ENCODE measurements at places on chromosomes 5 and 9.

- H3K4me3 ChIP-seq = no peak overlapping the region
- DNase-seq = no peak
- H3K4me1 ChIP-seq = no peaks in the 10 kb centered on the region
Measured at GRCh38 chr9:135209852-135210251, 122.4 kb downstream of the OLFM1 start.

DNA sequence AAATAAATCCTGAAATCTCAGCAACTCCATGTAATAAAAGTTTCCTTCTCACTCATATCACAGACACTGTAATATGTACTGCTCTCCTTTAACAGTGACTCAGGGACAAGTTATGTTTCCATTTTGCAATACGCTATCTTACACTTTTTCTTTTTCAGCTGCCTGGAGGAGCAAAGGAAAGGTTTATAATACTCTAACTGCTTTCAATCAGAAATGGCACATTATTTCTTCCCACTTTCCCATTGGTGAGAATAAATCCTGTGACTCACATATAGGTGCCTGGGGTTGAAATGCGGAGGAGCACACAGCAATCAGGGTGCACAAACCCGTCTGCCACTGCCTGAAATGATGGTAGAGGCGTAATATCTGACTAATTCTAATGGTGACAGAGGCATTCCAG, 186.6 kb downstream of the HINT1 start:
- H3K4me1 ChIP-seq = no peaks in the 10 kb centered on the region
- no peaks in the 10 kb centered on the region for H3K36me3 ChIP-seq
- H3K27ac ChIP-seq = no peak overlapping the region
- H3K27me3 ChIP-seq = no peaks in the 10 kb centered on the region
- DNase-seq = peak; percentile 34

DNA sequence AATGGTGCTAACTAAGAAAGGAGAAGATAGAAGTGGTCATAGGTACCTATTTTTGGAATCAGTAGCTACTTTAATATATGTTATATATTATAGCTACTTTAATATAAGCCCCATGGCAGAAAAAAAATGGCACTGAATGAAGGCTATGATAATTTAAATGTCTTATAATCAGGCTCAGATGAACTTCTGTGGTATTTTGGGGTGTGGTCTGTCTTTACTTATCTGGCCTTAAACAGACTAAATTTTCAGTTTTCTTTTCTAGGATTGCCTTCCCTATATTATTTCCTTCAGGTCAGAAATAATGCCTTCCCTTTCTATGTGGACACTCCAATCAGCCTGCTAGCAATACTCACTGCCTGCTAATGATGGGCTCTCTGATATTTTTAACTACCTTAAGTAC, 292.3 kb downstream of the SLF1 start:
- no peaks in the 10 kb centered on the region for H3K36me3 ChIP-seq
- H3K4me1 ChIP-seq = no peaks in the 10 kb centered on the region
- no peak for DNase-seq
- H3K27me3 ChIP-seq = no peaks in the 10 kb centered on the region
- H3K4me3 ChIP-seq = no peak overlapping the region
- H3K27ac ChIP-seq = no peak overlapping the region

DNA sequence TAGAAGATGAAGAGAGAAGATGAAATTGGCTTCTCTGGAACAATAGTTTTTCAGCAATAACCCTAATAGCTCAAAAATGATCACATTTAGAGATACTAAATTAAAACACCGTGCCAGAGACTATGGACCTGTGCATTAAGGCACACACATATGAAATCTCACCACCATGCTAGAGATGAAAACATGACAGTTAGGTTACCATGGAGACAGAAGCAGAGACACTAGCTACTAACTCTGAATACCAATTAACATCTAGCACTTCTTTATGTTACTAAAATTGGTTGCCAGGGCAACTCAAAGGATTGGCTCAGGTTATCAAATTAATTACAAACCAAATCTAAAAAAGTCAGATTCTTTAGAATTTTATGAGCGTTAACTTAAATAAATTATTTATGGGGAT, 337.7 kb downstream of the PLK2 start:
- H3K27me3 ChIP-seq = no peaks in the 10 kb centered on the region
- H3K27ac ChIP-seq = no peak overlapping the region
- no peaks in the 10 kb centered on the region for H3K36me3 ChIP-seq
- no peak overlapping the region for H3K4me3 ChIP-seq

DNA sequence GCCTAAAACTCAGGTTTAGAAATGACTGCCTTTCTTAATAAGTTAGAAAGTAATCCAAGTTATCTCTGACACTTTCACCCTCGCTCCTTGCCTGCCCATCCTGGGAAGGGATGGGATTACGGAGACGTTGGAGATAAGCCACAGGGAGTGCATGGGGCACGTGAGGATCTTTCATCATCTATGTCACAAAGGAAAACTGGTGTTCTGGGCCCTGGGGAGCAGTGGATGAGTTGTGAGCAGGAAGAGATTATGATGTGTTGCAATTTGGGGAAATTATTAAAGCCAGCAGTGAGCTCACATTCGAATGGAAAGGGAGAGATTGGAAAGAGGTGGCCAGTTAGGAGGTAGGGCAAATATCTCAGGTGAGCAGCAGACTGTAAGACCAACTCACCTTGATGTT, 12.8 kb downstream of the AFAP1L1 start:
- DNase-seq = peak; percentile 89
- no peaks in the 10 kb centered on the region for H3K4me1 ChIP-seq
- H3K27ac ChIP-seq = no peak overlapping the region
- H3K27me3 ChIP-seq = peaks cover 6% of the 10 kb centered on the region
- no peak overlapping the region for H3K4me3 ChIP-seq

DNA sequence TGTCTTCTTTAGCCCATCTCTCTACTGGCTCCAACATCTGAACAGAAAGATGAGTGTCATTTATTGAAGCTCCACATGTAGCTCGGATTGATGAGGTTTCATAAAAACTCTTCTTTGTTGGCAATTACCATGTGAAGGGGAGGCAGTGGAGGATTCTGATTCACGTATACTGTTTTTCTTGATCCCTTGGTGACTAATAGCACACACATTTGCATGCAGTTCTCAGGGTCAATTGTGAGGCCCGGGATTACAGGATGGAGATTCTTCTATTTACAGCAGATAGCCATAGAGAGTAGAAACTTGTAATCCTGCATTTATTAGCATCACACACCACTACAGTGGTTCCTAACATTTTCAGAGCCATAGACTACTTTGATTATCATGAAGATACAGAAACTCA, 133.2 kb upstream of the MARCHF11 start:
- no peak for DNase-seq
- no peaks in the 10 kb centered on the region for H3K27me3 ChIP-seq
- no peak overlapping the region for H3K4me3 ChIP-seq
- H3K36me3 ChIP-seq = no peaks in the 10 kb centered on the region

GRCh38 chr5:14011089-14012020, 66.9 kb upstream of the DNAH5 start:
- no peaks in the 10 kb centered on the region for H3K36me3 ChIP-seq
- peak; percentile 84 for DNase-seq
- H3K4me3 ChIP-seq = peak overlapping the region; percentile 30
- no peak overlapping the region for H3K27ac ChIP-seq

GRCh38 chr5:156148301-156148700, 178.7 kb upstream of the SGCD start:
- DNase-seq = no peak
- H3K27ac ChIP-seq = no peak overlapping the region
- no peaks in the 10 kb centered on the region for H3K36me3 ChIP-seq
- H3K27me3 ChIP-seq = no peaks in the 10 kb centered on the region

DNA sequence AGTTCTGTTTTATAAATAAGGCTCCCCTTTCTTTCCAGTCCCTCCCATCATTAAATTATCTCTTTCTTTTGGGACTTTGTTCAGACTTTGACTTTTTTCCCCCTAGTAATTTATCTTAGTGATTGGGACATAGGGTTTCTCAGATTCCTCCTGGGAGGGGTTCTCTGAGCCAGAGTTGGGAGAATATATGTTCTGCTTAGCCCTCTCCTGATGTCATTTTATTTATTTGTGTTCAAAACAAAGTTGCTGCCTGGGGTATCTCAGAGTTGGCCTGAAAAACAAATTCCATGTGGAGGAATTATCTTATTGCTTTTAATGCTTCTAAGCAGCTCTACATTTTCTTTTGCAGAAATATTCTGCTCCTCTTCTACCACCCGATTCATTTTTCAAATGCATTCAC, 211.0 kb downstream of the PCSK5 start:
- H3K4me1 ChIP-seq = peaks cover 22% of the 10 kb centered on the region
- peak overlapping the region; percentile 27 for H3K27ac ChIP-seq
- no peaks in the 10 kb centered on the region for H3K27me3 ChIP-seq
- peak; percentile 37 for DNase-seq

DNA sequence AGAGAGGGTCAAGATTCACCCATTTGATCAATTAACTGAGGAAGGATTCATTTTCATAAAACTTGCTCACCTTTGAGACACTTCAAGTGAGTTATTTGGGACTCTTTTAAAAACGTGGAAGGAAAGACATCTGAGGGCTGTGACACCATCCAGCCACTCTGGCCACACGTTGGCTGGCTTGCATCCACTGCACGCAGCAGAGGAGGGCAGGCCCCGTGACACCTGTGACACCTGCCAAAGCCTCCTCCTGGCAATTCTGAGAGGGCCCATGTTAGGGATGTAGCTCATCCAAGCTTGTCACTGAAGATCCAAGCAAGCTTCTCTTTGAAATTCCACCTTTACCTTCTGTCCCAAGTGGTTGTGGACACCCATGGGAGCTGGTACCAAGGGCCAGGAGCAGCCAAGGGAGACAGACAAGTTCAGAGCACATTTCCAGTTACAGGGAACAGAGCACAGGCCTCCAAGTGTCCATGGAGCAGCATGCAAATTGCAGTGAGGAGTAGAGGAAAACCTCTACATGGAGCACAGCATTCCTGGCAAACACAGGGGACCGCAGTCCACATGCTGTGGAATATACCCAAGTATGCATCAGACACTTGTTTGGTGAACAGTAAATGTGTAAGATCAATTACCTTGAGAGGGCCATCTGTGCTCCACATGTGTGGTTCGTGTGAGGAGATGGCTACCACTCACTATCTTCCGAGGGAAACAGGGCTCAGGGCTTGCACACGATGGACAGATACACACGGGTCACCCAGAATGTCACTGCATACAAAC, 4.8 kb downstream of the PRSS3 start:
- H3K4me1 ChIP-seq = no peaks in the 10 kb centered on the region
- peaks cover 23% of the 10 kb centered on the region for H3K36me3 ChIP-seq
- DNase-seq = no peak

- no peaks in the 10 kb centered on the region for H3K4me1 ChIP-seq
- H3K27me3 ChIP-seq = no peaks in the 10 kb centered on the region
- DNase-seq = no peak
- H3K36me3 ChIP-seq = peaks cover 2% of the 10 kb centered on the region
- H3K27ac ChIP-seq = no peak overlapping the region
- no peak overlapping the region for H3K4me3 ChIP-seq
Measured at GRCh38 chr5:146084376-146084775, 21.0 kb downstream of the PLAC8L1 start.

- H3K27ac ChIP-seq = no peak overlapping the region
- H3K27me3 ChIP-seq = peaks cover 8% of the 10 kb centered on the region
- peaks cover 2% of the 10 kb centered on the region for H3K4me1 ChIP-seq
- H3K4me3 ChIP-seq = no peak overlapping the region
Measured at GRCh38 chr9:70403166-70403565, 11.3 kb downstream of the KLF9 start.

DNA sequence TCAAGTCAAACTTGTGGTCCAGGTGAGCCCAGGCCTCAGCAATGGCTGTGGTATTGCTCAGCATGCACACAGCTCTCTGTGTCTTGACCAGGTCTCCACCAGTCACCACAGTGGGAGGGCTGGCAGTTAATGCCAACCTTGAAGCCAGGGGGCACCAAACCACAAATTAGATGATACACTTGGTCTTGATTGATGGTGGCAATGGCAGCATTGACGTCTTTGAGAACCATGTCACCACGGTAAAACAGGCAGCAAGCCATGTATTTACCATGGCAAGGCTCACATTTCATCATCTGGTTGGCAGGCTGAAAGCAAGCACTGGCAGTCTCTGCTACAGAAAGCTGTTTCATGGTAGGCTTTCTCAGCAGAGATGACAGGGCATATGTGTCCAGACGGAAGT, 40.0 kb downstream of the NIM1K start:
- no peak overlapping the region for H3K4me3 ChIP-seq
- DNase-seq = no peak

DNA sequence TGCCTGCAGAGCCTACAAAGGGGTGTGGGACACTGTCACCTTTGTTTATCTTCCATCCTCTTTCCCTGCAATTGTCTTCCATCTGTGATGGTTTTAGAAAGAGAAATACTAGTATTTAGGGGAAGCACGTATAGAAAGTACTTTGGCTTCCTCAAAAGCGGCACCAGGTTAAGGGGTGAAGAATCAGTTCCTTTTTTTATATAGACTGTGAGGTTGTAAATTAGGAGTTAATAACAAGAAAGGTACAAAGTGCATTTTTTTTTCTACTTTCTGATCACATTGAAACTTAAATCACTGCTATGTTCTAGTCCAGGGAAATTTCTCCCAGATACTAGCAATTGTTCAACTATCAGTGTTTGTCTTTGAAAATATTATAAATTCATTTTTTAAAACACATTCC, 219.3 kb downstream of the CEMIP2 start:
- no peaks in the 10 kb centered on the region for H3K4me1 ChIP-seq
- H3K4me3 ChIP-seq = no peak overlapping the region
- no peaks in the 10 kb centered on the region for H3K36me3 ChIP-seq
- DNase-seq = peak; percentile 43
- H3K27ac ChIP-seq = no peak overlapping the region

DNA sequence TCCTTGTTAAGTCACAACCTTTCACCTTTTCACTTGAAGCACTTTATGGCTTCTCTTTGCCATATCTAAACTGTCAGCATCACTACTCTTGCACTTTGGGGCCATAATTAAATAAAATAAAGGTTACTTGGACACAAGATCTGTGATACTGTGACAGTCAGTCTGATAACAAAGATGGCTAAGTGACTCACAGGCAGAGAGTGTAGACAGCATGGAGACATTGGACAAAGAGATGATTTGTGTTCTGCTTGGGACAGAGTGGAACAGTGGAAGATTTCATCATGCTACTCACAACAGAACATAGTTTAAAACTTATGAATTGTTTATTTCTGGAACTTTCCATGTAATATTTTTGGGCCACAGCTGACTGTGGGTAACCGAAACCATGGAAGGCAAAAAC, 81.7 kb upstream of the SMC5 start:
- no peaks in the 10 kb centered on the region for H3K36me3 ChIP-seq
- no peak overlapping the region for H3K4me3 ChIP-seq
- H3K27ac ChIP-seq = no peak overlapping the region
- no peaks in the 10 kb centered on the region for H3K4me1 ChIP-seq
- H3K27me3 ChIP-seq = no peaks in the 10 kb centered on the region

GRCh38 chr9:23622396-23622795, 203.6 kb downstream of the ELAVL2 start:
- no peak overlapping the region for H3K4me3 ChIP-seq
- no peak overlapping the region for H3K27ac ChIP-seq
- DNase-seq = no peak
- no peaks in the 10 kb centered on the region for H3K4me1 ChIP-seq
- no peaks in the 10 kb centered on the region for H3K36me3 ChIP-seq

- H3K27me3 ChIP-seq = no peaks in the 10 kb centered on the region
- H3K4me3 ChIP-seq = no peak overlapping the region
- no peaks in the 10 kb centered on the region for H3K36me3 ChIP-seq
Measured at GRCh38 chr5:103929338-103930013, 366.9 kb upstream of the NUDT12 start.

GRCh38 chr5:173790177-173790719, 97.9 kb upstream of the CPEB4 start:
- no peaks in the 10 kb centered on the region for H3K27me3 ChIP-seq
- H3K27ac ChIP-seq = peak overlapping the region; percentile 94
- DNase-seq = no peak
- peaks cover 46% of the 10 kb centered on the region for H3K4me1 ChIP-seq
- no peak overlapping the region for H3K4me3 ChIP-seq

Data from large intestine (tissue), 12 donors.